ENCODE measurements at places on chromosomes 4 and X.

DNA sequence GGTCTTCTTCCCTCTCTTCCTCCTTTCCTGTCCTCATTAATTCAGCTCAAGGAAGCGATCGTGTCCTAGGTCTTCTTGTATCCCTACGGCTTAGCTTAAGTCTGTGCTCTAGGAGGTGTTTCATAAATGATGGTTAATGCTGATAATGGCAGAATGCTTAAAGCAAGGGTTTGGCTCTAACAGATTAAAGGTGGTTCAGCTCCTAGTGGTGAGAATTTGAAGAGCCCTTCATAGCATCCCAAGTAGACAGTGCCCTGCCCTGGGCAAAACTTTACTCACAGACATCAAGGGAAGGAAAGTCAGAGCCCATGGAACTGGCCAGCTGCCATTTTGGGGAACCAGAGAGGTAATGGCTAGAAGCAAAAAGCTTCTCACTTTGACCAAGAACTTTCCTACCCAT, 47.0 kb upstream of the PGRMC1 start:
- DNase-seq: no peak

GRCh38 chr4:129136433-129136832, 40.5 kb downstream of the C4orf33 start:
- DNase-seq: no peak

GRCh38 chrX:66625525-66625924, 13.4 kb downstream of the EDA2R start:
- no peak for DNase-seq

DNA sequence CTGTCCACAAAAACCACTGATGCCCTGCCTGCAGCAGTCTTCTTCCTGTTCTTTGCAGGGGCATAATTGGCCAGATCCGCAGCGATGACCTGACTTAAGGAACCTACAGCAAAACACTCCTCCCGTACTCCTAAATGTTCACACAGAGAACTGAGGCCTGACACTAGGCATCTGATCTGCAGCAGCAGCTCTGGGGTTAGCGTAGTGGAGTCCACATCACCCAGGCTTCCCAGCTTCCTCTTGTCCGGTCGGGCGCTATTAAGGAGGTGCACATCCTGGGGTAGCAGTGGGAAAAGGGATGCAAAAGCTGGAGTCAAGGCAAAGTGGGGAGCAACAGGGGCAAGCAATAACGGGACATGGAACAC, 758 bp downstream of the SCFD2 start:
- DNase-seq: no peak

DNA sequence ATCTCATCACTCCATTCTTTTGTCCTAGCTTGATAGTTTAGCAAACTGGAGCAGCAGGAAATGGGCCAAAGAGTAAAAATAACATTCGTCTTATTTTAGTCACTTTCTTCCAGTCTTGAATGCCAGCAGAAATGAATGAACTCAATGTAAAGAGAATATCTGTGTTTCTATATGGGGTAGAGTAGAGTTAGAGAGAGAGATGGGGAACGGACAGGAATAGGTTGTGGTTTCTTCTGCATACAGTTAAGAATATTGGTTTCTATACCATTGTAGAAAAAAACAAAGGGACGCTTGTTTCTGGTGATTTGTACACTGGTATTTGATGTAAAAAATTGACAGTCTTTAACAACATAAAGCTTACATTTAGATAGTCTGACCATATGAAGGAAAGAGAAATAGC, 8.9 kb downstream of the GPR174 start:
- no peak for DNase-seq

DNA sequence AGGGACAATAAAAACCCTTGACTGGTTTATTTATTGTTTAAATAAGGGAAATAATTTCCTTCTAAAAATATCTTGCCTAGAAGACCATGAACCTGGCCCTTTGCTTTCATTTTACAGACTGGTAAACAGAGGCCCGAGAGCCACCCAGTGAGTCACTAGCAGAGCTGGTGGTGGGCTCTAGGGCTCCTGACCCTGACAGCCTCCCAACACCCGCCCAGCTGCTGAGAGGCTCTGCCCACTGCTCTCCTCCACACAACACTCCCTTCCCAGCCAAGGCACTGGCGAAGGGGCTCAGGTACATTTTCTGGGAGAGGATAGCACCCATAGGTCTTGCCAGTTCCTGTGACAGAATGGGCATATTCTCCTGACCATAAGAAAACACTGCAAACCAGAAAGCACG, 18.1 kb upstream of the PPEF2 start:
- DNase-seq: no peak

GRCh38 chr4:2831611-2832308, 11.9 kb upstream of the ADD1 start:
- DNase-seq: no peak

GRCh38 chr4:138190452-138190858, 51.7 kb downstream of the SLC7A11 start:
- DNase-seq: no peak

- DNase-seq: no peak
Measured at GRCh38 chrX:63784902-63785707, at the start of gene ARHGEF9. Gene ARHGEF9, minus strand, starts transcription at chrX:63785214. Its CDS starts 69 bp downstream, at chrX:63785145.

- DNase-seq: no peak
Measured at GRCh38 chr4:155568641-155569220, 97.9 kb upstream of the GUCY1A1 start.

DNA sequence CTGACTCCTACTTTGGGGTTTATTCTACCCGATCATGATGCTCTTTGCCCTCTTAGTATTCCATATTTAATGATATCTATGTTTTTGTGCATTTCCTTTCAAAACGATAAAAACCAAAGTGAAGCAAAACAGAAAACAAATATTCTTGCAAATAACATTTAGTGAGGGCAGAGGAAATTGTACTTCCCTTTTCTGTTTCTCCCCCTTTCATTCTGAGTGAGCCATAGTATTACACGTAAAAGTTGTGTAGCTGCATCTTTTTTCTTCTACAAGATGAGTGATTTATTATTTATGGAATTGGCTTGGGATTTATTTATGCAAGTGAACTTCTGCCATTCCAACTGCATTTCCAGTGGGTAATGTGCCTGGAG, 109.9 kb downstream of the AFF2 start:
- no peak for DNase-seq

DNA sequence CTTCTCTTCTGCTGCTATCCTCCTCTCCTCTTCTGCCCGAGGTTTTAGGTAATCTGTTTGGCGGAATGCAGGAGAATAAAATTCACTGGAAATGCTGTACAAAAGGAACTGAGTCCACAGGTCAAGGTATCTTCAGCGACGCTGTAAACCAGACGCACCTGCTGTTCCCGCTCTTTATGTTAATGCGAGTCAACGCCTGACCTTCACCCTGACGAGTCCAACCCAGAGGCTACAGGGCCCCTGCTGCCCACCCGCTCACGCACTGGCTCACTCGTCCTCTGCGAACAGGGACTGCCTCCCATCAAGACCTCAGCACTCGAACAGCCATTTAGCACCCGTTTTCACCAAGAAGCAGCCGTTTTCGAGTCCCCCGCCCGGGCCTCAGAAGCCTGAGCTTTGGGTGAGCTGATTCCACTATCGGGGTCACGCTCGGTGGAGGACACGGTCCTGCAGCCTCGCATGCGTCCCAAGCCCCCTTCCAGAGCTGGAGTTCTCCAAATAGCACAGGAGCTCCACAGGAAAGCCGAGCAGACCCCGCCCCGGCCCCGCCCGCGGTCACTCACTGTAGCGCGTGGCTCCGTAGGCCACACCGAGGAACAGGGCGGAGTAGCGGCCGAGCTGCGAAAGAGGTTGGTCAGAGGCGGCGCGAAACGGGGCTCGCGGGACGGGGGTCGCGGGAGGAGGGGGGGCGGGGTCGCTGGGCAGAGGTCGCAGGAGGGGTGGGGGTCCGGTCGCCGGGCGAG, 556 bp downstream of the ATP5ME start:
- DNase-seq: no peak
